ENCODE measurements at places on chromosomes 11 and 22.

DNA sequence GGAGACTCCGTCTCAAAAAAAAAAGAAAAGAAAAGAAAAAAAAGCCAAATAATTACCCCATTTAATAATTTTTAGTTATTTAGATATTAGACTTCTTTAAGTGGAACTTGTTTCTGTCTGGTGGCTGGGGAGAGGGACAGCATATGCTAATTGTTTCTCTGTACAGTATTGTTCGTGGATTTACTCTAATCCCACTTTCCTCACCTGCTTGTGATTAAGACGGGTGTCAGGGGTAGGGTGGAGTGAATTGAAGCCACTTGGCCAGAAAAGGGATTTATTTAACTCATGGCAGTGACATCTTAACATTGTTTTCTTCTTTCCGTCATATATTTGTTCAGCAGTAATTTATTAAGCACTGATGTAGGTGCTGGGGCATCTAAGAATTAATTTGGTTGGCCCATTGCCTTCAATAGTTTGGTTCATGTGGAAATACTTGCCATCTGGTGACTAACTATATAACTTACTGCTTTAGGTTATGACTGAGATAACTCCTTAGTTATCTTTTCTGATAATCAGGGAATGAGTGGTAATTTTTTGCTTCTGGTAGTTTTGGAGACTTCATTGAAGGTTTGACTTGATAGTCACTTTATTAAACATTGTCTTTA, 4.6 kb downstream of the TNRC6B start:
- no peak for DNase-seq

GRCh38 chr11:134034496-134035381, 34.1 kb upstream of the JAM3 start:
- no peak for DNase-seq

DNA sequence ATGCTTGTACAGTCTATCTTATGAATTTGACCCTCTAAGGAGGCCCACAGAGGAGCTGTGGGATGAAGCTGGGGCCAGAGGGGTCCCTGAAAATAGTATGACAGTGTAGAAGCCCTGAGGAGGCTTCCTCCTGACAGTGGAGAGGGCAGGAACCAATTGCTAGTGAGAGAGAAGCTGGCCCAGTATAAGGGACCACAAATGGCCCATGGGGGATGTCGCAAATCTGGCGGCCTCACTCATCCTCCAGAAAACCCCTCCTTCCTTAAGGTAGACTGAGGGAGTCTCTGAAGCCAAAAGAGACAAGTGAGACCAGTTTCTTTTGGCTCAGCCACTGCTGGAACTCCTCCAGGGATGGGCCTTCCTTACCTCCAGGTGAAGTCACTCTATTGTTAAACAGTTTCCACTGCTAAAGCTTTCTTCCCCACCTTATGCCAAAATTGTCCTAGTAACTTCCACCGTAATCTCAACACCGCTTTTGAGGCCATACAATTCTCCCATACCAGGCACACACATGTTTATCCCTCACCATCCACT, 17.8 kb upstream of the CASTOR1 start:
- no peak for DNase-seq

- DNase-seq = peak; percentile 99
Observed at GRCh38 chr11:77411717-77412441, 62.0 kb downstream of the PAK1 start.
